Hippocampal formation (tissue), 2 donors: ENCODE measurements at places on chromosomes 12 and 14.

GRCh38 chr12:56007564-56008559 is 10.8 kb downstream of the SUOX start:
- DNase-seq: peak; percentile 49

GRCh38 chr12:114285554-114285953 is 120.4 kb downstream of the TBX5 start:
- DNase-seq: no peak

DNA sequence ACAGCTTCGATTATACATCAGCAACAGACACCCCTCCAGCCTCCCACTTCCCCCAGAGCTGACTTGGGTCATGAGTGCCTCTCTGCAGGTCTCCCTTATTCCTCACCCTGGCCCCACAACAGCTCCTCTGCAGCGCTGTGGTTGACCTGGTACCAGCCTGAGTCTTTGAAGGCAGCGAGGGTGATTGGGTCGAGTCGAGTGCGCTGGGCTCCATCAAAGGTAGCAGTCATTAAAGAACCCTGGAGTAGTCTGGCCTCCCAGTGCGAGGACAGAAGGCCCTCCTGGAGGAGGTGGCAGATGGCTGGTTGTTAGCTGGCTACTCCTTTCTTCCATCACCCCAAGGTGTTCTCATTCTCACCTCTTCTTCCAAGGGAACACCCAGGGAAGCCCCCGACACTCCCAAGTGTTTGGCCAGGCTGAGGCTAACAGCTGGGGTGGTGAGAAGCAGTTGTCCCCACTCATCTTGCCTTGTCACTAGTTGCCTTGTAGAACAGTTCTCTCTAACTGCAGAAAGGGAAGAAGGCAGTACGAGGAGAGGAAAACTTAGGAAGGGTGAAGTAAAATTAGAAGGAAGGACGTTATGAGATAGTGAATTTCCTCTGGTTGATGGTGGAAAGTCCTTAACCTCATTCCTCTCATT is 2.7 kb downstream of the CIROP start:
- no peak for DNase-seq

GRCh38 chr12:100671396-100672074 is 98.1 kb downstream of the GAS2L3 start:
- DNase-seq: no peak

DNA sequence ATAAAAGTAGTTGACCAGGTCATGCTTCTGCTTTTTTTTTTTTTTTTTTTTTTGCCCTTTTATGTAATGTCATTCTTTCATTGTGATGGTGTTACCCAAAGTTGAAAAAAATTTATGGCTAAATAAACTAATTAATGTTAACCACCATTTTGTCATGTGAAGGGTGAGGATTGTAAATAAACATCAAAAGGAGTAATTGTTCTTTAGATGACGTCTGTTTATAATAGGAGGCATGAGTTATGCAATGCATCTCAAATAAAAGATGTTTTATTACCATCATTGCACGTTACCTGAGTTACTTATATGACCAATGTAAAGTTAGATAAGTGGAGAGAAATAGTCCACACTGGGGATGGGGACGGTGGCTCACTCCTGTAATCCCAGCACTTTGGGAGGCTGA is 349.9 kb upstream of the PDE3A start:
- no peak for DNase-seq

- no peak for DNase-seq
Observed at GRCh38 chr14:95439881-95440280, 76.6 kb downstream of the SYNE3 start.

DNA sequence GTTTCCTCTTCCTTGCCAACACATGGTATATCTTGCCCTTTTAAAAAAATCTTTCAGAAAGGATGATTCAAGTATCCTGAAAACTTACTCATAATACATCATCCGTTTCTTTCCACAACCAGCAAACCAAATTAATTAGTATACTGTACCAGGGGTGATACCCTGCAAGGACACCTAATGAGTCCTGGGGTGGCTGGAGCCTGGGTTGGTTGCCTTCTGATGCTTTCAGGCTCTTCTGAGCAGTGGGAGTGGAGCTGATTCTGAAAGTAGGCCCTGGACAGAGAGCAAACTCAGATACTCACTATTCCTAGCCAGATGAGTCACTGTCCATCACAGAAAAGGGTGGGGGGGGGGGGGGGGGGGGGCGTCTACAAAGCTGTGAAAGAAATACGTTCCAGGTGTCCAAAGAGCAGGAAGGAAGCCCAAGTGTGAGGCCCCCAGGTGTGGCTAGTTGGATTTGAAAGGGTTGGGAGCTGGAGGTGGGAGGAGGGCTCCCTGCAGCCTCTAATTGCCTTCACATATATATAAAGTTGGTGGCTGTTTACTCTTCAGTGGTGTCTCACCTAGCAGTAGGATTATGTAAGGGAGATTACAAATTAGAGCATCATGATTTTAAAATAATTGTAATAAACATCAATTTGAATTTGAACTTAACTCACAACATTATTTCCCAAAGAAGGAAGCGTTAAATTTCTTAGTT is 36.5 kb downstream of the FBXO33 start:
- DNase-seq: no peak

DNA sequence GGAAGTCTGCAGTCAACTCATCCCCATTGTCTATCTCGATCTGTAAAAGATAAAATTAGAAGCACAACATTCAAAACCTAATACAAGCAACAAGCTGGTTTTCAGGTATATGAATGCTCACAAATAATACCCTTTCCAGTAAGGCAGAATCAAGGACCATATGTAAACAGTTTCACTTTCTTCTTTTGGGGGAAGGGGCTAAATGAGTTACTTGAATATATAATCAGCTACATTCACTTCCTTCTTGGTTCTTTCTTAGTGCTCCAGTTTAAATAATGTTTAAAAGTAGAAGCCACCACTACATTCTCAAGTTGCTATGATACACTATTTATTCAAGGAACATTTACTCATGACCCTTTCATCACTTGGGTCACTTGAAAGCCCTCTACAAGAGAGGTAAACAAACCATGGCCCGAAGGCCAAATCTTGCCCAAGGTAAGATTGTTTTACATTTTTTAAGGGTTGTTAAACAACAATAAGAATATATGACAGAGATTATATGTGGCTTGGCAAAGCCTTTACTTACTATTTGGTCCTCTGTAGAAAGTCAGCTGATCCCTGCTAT is 10.3 kb downstream of the TWF1 start:
- DNase-seq: no peak

DNA sequence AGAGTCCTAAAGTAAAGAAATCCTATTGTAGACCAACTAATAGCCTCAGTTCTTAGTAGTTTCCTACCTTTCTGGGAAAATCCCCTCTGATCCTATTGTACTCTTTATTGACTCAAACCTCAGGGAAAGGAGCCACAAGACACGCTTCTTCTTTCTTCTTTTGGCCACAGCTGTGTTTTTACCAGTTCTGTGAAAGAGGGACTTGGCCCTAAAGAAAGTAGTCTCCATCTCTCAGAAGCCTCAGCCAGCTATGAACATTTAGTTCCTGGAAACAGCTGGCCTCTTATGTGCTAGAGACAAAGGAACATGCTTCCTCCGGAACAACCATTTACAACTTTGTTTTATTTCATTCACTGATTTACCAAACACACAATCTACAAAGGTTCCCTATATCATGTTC is 66.1 kb upstream of the ARID2 start:
- no peak for DNase-seq

- no peak for DNase-seq
Observed at GRCh38 chr12:92149563-92149962, 3.9 kb upstream of the BTG1 start.

DNA sequence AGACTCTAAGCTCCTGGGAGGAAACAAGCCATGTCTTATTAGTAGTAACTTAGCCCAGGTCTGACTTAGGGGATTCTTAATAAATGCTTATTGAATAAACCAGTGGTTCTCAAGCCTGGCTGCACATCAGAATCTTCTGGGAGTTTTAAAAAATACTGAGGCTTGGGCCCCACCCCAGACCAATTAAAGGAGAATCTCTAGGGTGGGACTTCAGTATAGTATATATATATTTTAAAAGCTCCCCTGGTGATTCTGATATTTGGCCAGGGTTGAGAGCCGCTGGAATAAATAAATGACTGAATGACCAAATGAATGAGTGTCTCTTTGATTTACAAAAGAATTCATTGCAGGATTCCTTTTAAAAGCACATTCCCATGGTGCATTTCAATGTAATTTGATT is 151.5 kb upstream of the GSC start:
- DNase-seq: no peak
